IMR-90 (cell line): ENCODE measurements at places on chromosomes 7 and 10. TPM values are rescaled to one million over a fixed set of nuclear protein-coding genes. Genes with fewer than 3 reads are reported as not detected.

GRCh38 chr10:95656291-95657164 is at the start of gene ALDH18A1:
TSS of gene ALDH18A1 (minus strand) at chr10:95656711. CDS start at chr10:95653377, 3,334 bp downstream.
- peak; percentile 89 for DNase-seq

NET1 gene
- 54.7 and 57.5 TPM in 2 replicates for total RNA-seq

ELAPOR2 gene
- 0.83 and 1.3 TPM in 2 replicates for total RNA-seq

ADRA2A gene
- not detected in 2 replicates for total RNA-seq

DNA sequence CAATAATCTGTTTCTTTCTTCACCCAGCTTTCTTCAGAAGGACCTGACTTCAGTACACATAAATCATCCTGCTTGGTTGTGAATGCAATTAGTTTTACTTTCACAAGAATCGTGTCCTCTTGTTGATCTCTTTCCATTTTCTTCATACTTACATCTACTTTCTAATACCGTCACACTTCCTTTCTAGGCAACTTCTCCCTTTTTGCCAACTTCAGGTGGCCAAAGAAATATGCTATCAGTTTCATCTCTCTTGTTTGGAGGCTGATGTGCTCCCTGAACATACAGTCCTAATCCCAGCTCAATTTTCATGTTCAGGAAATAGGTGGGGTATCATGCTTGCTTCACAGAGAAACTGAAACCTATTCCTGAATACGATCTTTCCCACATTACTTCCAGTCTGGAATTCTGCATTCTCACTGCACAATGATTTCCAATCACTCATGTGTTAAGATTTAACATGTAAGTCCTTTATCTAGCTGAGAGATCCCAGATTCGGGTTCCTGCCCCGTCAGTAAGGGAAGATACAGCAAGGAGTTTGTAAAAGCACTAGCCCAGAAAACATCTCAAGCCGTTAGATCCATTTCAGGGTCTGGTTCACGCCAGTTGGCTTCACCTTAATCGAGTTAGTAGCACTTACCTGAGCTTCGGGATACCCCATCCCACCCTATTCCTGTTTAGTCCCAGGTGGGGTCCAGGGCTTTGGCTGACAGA is 994 bp downstream of the SLC25A28 start:
- DNase-seq = peak; percentile 25

SLC26A5 gene
- not detected in 2 replicates for total RNA-seq

GRCh38 chr7:106073701-106074100 is 38.4 kb downstream of the SYPL1 start:
- no peak for DNase-seq

FKBP6 gene
- not detected in 2 replicates for total RNA-seq

- no peak for DNase-seq
These were observed 10.0 kb downstream of the ZNF777 start for GRCh38 chr7:149450821-149451220.

DNA sequence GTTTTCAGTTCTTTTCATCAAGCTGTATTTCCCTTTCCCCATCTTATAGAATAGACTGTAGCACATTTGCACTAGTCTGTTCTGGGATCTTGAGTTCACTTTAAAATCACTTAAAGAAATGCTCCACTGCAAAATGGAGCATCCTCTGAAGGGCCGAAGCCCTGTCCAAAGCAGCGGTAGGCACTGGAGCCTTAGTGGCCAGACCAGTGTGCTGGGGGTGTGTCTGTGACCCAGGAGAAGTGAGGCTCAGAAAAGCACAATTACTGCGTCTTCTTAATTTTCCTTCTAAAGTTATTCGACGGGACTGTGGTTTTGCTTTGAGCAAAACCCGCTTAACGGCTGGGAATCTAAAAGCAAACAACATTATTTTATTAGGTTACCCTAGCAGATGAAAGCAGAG is 205.7 kb downstream of the SLC25A13 start:
- no peak for DNase-seq

DNA sequence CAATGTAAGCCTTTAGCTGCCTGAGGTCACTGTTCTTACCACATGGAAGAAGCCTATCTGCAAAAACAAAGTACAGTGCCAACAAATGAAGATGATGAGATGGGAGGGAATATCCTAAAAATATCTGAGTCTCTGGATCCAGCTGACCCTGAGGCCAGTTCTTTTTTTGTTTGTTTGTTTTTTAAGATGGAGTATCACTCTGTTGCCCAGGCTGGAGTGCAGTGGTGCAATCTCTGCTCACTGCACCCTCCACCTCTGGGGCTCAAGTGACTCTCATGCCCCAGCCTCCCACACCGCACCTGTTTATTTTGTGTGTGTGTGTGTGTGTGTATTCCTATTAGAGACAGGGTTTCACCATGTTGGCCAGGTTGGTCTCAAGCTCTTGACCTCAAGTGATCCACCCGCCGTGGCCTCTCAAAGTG is 44.9 kb downstream of the HYCC1 start:
- no peak for DNase-seq

GRCh38 chr7:116329686-116330503 is 119.6 kb downstream of the TES start:
- DNase-seq = no peak

DNA sequence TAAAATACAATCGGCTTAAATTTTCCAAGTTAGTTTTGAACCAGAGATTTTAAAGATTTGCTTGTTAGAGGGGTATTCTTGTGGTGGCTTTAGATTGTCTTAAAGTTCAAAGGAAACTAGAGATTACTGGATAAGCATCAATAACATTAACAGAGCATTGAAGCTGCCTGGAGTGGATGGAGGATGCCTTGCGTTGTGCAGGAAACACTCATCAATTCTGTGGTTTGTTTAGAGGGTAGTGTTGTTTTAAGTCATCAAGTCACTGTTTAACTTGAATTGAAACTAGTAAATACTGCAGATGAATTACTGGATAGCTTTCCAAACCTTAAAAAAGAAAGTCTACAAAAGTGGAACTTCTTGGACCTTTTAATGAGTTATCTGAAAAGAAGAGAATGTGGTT is 218.6 kb downstream of the CELF2 start:
- DNase-seq = peak; percentile 4

DNA sequence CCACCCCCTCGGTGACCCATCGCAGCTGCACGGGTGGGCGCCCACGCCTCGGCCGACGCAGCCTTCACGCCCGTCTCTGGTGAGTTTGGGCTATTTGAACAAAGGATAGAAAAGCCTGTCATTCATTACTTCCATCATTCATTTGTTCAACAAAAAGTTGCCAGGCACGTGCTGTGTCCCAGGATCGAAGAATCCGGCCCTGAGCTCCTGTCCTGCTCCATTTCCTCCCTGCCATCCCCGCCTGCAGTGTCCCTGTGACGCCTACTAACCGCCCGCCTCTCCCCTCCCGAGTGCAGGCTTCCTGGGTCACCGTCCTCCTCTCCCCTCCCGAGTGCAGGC is 340.1 kb downstream of the WDR37 start:
- DNase-seq = no peak

DNA sequence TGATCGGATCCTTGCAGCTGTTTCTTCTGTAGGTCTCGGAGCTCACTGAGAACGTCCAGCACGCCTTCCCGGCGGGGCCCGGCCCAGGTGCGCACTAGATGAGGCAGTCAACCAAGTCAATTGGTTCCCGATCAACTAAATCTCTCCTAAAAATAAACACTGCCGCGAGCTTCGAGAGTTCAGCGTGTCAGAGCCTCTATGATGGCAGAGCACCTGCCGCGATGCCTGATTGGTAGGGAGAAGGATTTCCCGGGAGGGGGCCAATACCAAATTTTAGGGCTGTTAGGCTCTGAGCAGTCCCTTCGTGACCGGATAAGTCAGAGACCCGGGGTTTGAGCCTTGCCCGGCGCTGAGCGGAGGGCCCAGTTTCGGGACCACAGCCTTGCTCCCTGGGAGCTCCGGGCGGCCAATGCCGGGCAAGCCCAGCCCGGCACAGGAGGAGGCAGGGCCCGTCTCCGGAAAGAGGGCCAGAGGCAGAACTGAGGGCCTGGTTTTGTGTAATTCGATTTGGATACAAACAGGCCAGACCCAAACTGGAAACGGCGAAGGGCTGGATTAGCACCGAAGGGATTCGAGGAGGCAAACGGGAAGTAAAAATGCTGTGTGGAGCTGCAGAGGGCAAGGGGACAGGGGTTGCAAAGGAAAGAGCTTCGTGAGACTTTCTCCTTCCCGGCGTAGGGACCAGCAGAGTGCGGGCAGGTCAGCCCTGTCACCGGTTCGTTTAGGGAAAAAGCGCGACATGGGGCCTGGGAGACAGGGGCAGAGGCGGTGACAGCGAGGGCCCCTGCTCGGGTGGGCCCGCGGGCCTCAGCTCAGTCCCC is 569 bp downstream of the SLC26A5 start:
- no peak for DNase-seq

- peak; percentile 85 for DNase-seq
These were observed 58.2 kb upstream of the DNAAF5 start for GRCh38 chr7:668139-668931.

GRCh38 chr10:111707076-111707475 is 476.5 kb downstream of the GPAM start:
- DNase-seq = no peak

HOXA10 gene
- total RNA-seq = 0.18 and 0.28 TPM in 2 replicates

GCK gene
- 0.18 and 0.28 TPM in 2 replicates for total RNA-seq

FFAR4 gene
- not detected in 2 replicates for total RNA-seq

GRCh38 chr7:25012254-25012653 is 32.3 kb upstream of the OSBPL3 start:
- no peak for DNase-seq

DNA sequence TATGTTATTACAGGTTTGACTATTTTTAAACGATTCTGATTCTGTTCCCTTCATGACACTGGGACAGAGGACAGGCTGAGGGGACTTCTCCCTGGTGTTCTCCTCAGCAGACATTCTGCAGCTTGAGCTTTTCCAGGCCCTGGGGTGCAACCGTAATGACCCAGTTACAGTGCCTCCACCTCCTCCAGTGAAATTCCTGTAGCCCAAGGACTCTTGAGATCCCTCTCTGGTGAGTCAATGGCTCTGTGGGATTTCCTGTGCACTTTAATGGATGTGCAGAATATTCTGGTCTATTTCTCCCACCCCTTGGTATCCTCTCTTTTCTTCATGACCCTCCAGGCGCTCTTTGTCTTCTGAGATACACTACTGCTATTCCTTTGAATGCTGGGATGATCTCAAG is 319.3 kb downstream of the INHBA start:
- no peak for DNase-seq

GRCh38 chr7:1695800-1696454 is 25.9 kb downstream of the ELFN1 start:
- no peak for DNase-seq

DNA sequence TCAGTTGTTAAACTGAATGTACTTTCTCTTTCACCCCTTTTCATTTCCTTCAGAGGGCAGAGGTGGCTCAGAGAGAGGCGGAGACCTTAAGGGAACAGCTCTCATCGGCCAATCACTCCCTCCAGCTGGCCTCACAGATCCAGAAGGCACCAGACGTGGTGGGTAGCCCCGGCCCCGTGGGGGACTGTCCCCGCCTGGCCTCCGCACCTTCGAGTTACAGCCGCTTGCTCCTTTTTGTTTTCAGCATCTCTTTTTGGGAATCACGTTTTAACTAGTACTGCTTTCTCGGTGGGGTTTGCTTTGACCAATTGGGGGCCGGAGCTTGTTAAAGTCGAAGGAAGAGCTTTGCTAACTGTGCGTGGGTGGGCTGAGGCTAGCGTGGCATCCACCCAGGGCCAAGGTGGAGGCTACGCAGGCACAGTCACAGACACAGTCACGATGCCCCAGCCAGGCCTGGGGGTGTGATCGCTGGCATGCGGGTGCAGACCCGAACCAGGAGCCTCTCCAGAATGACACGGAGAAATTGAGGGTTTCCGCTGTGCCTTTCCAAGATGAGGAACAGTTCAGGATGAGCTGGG is 116.2 kb upstream of the SH2B2 start:
- DNase-seq = no peak

STX1A gene
- total RNA-seq = 9.3 and 10.0 TPM in 2 replicates

DNA sequence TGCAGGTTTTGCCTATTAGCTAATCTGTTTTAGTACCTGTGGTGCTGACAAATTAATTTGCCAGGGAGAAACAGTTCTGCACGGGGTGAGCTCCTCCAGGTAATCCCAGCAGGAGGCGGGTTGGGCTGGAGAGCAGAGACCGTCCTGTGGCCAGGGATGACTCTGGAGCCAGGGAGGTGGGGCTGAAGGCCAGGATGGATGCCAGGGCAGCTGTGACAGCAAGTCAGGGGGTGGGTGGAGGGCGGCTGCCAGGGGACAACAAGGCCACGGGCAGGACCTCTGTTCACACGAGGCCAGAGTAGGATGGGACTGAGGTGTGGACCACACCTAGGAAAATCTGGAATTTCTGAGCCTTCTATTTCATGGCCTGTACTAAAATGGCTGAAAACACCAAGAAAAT is 48.9 kb downstream of the C10orf143 start:
- DNase-seq = no peak

- DNase-seq = no peak
These were observed 52.8 kb upstream of the ENO4 start for GRCh38 chr10:116796469-116796868.

ARHGAP22 gene
- 28.3 and 35.3 TPM in 2 replicates for total RNA-seq

GRCh38 chr10:103765168-103765567 is 90.2 kb downstream of the SH3PXD2A start:
- DNase-seq = peak; percentile 92

TET1 gene
- total RNA-seq = 4.3 and 5.6 TPM in 2 replicates

VIM gene
- total RNA-seq = 6,409 and 6,735 TPM in 2 replicates

GRCh38 chr7:148155000-148155399 is 435.6 kb upstream of the C7orf33 start:
- no peak for DNase-seq

GRCh38 chr7:38105874-38106483 is 72.1 kb upstream of the STARD3NL start:
- DNase-seq = peak; percentile 49

- DNase-seq = no peak
These were observed 28.6 kb upstream of the KCNK18 start for GRCh38 chr10:117168729-117169128.

GRCh38 chr10:56745490-56745889 is 384.4 kb upstream of the ZWINT start:
- no peak for DNase-seq

- DNase-seq = no peak
These were observed 16.8 kb downstream of the HNRNPA2B1 start for GRCh38 chr7:26183545-26184280.

CYP3A7 gene
- total RNA-seq = not detected in 2 replicates

GRCh38 chr7:95999481-95999880 is 227.1 kb downstream of the DYNC1I1 start:
- DNase-seq = no peak

GRCh38 chr7:95052566-95053094 is 145.2 kb downstream of the PPP1R9A start:
- no peak for DNase-seq

DNA sequence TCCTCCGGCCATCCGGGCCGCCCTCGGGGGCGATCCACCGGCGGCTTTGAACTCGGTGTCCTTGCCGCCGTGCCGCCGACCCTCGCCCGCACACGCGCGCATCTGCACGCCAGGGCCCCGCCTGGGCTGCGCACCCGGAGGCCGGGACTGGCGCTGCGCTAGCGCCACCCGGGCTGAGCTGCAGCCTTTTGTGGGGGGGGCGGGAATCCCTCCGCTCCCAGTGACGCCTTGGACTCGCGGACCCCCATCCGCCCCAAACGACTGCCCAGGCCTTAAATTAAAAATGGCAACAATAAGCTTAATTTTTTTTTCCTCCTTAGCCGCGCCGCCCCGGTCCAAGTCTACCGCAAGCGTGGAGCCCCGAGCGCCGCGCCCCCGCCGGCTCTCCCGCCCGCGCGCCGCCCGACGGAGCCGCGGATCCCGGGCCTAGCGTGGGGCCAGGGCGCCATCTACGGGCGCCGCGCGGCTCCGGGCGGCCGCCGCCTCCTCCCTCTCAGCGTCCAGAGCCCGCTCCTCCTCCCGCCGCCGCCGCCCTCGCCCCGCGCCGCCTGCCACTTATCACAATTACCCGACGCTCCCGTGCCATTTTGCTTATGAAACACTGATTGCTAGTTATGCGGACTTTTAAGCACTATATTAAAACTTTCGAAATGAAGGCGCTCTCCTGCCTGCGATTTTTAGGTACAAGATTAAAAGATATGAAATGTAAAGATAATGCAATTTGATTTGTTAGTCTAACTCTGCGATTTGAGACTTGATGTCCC is 7.5 kb upstream of the EBF3 start:
- peak; percentile 22 for DNase-seq
